ENCODE measurements at places on chromosomes 1 and 21.

DNA sequence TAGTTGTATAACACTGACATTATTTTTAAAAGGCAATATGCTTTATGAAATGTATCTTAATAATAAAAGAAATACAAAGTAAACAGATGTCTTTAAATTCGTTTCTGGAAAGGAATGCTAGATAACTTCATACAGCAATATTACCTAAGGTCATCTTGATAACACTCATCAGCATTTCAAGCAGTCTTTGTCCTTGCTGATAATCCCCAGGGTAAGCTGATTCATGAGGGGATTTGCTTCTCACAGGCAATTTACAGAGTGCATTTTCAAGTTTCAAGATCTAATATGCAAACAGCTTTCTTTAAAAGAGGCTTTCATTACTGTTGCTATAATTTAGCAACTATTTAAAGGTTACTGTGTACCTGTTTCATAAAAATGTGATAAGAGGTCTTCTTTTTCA is 75.2 kb upstream of the NEK2 start:
- DNase-seq, result no peak

DNA sequence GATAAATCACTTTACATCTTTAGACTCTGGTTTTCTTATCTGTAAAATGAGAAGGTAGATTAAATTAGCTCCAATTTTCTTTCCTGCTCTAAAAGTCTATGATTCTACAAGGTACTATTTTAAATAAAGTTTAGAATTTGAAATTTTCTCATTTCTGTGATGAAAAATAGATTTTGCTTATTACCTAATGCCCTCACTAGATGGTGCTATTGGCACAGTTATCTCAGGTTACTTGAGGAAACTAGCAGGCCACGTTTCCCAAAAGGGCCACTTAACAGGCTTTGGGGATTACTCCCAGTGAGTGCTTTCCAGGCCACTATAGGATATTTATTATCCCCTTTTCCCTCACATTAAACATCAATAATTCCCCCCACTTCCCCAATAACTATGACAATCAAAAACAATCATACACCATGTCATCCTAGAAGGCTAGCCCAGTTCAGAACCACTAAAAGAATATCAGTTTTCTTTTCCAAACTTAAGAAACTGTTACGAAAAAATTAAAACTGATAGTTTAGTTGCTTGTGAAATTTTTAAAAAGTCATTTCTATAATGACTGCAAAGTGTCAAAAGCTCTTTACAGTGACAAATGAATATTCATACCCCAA is 30.6 kb downstream of the OMA1 start:
- peak; percentile 91 for DNase-seq

DNA sequence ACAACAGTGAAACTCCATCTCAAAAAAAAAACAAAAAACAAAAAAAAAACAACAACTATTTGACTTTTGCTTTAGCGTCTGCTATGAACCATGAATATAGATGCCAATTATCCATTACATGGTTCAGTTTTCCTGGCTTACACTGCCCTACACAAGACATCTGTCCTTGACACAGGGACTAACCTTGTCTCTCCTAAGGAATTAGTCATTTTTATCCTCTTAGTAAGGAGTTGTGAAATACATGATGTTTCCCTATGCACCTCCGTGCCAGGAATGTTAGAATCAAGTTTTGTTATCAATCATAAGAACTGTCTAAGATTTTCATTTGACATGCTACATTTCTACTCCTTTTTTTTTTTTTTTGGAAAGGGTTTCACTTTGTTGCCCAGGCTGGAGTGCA is 241.8 kb downstream of the KIF26B start:
- DNase-seq, result peak; percentile 19

DNA sequence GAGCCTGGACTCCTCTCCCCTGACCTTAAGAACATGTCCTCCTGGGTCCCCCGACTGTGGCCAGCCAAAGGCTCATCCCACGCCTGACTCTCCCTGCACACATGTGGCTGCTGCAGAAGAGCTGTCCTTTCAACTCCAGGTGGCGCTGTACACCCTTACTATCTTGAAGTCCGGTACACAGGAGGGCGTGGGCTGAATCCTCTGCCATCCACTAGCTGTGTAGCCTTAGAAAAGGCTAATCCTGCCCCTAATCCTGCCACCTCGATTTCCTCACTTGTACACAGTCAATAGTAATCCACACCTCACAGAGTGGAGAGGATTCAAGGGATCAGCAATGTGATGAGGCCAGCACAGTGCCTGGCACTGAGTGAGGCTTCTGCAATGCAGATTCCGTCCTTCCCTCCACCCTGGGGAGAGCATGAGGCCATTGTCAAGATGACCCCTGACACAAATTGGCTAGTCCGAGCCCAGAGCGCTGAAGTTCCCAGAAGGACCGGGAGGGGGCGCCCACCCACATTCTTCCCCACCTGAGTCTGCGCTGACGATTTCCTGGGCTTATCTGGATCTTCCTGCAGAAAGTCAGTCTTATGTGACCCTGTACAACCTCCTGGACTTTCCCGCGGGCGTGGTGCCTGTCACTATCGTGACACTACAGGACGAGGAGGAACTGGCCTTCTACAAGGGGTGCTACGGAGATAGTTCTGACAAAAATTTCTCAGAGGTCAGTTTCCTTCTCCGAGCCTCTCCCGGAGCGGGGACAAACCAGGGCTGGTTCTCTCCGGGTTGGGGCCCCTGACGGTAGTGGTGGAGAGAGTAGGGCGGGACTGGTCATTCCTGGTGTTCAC is 47.1 kb upstream of the DMBX1 start:
- peak; percentile 82 for DNase-seq

- DNase-seq, result no peak
Observed at GRCh38 chr1:65998763-65999583, 206.3 kb downstream of the PDE4B start.

DNA sequence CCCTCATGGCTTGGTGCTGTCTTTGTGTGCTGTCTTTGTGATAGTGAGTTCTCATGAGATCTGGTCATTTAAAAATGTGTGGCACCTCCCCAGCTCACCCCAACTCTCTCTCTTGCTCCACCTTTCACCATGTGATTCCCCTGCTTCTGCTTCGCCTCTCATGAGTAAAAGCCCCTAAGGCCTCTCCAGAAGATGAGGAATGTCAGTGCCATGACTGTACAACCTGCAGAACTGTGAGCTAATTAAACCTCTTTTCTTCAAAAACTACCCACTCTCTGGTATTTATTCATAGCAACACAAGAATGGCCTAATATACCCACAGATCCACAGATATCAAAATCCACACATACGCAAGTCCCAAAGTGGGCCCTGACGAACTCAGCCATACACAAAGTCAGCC is 88.9 kb upstream of the PPP2R5A start:
- DNase-seq, result no peak
